HCT116 (cell line): ENCODE measurements at places on chromosomes 12 and 14.

- DNase-seq: no peak
These were observed 498 bp downstream of the RACGAP1 start for GRCh38 chr12:50024805-50025186.

DNA sequence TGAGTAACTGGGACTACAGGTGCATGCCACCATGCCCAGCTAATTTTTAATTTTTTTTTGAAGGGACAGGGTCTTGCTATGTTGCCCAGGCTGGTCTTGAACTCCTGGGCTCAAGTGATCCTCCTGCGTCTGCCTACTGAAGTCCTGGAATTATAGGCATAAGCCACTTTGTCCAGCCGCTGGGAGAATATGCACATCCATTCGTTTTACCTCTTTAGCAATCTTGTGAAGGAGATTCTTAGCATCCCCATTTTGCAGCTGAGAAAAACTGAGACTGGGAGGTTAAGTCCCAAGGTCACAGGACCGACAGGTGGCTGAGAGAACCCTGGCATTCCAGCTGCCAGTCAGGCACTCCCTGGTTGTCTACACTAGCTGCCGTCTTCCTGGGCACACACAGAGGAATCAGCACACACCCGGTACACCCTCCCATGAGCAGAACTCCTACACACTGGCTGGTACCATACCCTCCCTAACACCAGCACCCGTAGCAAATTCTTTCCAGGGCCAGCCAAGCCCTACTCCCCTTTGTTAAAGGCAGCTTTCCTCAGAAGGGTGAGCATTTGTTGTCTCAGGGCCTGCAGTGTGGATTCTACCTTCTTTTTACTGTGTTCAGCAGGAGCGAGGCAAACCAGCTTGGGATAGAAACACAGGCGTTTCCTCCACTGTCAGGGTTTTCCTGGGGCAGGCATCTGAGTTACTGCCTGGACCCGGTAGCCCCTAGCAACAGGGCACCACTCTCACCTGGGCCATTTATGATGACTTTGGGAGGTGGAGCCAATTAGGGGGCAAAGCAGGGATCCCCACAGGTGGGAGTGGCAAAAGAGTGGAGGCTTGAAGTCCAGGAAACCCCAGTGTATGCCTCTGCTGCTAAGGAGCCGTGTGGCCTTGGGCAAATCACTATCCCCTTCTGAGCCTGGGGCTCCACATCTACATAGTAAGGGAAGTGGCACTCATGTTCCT, 70.2 kb downstream of the IRF2BPL start:
- no peak for DNase-seq

DNA sequence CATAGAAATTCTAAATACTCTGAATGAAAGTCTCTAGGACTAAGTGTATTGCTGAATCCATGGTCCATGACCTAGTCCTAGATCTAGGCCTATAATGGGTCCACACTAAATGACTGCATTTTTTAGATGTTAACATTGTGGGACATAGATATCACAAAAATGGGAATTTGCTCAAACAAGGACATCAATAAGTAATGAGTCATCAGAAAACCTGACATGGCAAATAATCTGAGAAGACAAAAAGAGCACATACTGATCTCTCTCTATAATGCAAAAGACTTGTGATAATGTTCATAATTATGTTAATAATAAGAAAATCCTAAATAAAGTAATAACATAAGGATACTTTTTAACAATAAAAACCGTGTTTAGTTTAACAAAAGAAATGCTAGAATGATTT, 1168.4 kb downstream of the FSCB start:
- no peak for DNase-seq

DNA sequence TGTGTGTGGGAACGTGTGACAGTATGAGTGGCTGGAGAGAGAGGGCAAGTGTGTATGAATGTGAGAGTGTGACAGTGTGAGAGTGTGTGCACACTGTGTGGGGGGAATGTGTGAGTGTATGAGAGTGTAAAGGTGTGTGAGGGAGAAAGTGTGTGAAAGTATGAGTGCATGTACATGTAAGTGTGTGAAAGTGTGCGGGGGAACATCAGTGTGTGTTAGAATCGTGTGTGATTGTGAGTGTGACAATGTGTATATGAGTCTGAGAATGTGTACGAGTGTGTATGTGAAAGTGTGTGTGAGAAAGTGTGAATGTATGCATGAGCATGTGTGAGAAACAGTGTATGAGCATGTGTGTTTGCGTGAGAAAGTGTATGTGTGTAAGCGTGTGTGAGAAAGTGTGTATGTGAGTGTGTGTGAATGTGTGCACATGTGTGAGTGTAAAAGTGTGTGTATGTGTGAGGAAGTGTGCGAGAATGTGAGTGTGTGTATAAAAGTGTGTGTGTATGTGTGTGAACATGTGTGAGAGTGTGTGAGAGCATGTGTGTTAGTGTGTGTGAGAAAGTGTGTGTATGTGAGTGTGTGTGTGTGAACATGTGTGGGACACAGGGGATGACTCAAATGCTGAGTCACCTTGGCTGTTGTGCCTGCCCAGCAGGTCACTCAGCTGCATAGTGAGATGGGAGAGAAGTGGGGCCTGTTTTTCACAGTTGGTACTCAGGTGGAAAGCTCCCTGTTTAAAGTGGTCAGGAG, 220.5 kb upstream of the TBX3 start:
- peak; percentile 8 for DNase-seq

DNA sequence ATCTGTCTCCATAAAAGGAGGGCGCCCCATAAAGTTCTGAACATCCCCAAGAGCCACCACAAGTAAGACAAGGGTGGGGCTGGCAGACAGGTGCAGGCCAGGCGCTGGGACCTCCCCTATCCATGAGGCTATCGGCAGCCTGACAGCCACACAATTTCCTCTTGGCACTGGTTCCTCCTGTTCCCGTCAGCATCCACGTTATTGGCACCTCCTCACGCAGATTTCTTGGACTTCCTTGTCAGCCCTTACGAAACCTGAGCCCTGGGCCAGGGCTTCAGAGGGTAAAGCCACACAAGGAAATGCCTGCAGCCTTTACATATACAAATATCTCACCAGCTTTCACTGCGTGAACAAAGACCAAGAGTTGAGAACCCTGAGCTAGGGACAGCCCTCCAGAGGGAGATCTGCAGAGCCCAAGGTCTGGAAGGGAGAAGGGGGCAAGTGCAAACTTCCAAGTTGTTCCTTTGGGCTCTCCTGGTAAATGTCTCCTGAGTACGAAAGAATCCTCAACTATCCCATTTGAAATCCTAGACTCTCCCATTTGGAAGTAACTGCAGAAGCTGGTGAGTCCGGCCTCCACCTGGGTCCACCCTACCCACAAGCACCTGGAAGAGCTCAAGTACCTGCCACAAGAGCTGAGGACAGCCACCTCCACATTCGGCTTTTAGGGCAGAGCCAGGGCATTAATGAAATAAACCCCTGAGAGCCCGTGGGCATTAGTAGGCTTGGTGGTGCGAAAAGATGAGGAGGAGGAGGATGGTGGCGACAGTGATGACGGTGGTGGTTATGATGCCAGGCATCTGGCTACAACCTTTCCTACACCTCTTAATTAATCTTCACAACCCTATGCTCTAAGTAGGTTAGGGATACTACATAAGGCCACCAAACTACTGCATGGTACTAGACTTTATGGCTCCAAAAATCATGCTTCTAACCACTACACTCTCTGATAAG, 5.5 kb upstream of the TC2N start:
- DNase-seq: no peak

DNA sequence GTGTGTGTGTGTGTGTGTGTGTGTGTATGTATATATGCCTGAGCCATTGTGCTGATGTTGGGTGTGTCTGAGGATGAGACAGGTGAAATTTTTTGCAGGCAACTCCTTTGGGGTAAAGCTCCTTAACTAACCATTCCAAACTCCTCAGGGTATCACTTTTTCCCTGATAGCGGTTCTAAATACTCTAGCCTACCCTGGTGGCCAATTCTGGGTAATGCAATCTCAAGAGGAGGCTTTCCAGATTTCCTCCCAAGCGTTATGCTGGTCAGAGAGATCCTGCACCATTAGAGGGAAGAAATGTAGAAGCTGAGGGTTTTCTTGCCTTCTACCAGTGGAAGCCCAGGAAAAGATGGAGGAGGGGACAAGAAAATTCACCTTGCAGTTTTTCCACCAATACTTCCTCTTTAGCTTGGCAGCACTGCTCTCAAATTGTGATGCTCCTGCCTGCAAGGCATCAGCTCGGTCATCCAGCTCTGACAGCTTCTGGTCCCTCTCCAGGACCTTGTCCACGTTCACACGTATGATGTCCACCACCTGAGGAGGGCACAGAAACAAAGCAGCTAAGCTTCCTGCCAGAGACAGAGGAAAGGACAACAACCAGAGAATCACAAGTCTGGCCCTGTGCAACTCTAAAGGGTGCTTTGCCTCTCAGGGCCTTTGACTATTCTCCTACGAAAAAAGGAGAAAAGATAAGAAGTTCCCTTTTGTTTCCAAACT, 4.9 kb downstream of the VAMP1 start:
- peak; percentile 54 for DNase-seq

DNA sequence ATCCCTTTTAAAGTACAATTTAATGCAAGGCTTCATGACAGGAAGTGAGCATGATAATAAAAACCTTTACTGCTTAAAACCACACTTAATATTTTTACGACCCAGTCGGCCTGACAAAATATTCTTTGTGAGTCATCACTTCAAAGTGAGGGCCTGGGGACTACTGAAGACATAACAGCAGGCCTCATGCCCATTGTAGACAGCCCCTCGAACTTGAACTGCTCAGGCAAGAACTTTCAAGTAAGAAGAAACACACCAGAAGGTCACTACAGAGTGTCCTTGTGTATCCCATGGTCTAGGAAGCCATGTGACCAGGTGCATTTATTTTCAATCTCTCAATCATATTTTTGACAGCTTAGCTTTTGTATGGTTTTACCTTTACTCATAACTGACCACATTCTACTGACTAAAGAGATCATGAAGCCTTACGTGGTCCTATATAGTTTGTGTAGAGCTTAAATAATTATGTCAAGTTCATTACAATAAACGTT, 61.4 kb upstream of the MANSC4 start:
- DNase-seq: peak; percentile 44

DNA sequence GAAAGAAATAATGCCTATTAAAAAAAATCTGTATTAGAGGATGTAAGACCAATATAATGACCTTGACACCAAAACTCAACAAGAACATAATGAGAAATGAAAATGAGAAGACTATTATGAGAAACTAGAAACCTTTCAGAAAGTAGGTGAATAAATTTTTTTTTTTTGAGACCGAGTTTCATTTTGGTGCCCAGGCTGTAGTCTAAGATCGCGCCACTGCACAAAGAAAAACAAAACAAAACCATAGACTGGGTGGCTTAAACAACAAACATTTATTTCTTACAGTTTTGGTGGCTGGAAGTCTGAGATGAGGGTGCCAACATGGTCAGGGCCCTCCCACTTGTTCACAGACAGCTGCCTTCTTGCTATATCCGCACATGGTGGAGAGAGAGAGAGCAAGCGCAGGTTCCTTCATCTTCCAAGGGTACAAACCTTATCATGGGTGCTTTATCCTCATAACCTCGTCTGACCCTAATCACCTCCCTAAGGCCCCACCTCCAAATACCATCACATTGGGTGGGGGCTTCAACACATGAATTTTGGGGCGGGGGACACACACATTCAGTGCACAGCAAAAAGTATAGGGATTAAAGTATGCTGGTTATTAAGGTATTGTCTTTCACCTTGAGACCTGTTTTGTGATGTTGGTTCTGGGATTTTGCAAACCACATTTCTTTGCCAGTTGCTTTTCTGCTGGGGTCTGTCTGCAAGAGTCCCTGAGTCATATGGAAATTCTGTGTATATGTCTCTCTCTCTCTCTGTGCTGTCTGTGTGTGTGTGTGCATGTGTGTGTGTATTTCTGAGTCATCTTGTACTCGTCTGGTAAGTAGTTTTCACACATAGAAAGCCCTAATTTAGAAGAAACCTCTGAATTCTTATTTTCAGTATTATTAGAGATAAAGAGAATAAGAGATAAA, 26.2 kb downstream of the ZCRB1 start:
- DNase-seq: no peak

DNA sequence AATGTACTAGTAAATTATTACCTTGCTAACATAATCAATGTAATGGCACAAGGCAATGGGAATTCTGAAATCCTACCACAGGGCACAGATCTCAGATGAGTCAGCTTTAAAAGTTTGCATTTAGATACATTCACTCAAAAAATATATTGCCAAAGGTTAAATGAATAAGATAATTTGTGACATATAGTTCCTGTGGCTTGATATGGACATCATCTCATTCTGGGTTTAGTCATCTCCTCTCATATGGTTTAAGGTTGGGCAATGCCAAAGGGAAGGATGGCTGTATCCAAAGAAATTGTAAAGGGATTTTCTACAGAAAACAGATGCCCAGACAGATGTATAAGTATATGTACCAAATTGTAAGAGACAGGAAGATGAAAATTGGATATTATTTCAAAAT, 1065.0 kb downstream of the LRFN5 start:
- DNase-seq: no peak

- DNase-seq: peak; percentile 43
These were observed 102.7 kb downstream of the GPR135 start for GRCh38 chr14:59362513-59362912.

DNA sequence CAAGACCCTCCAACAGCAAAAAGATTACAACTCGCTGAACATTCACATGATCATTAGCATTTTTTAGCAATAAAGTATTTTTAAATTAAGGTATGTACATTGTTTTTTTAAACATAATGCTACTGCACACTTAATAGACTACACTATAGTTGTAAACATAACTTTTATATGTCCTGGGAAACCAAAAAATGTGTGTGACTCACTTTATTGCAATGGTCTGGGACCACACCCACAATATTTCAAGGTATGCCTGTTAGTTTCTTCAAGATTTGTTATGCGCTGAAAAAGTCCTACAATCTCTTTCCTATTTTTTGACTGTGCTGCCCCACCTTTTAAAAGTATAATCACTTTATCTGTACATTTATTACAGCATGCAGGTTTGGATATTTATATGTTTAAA, 30.4 kb upstream of the PCNX4 start:
- DNase-seq: no peak

DNA sequence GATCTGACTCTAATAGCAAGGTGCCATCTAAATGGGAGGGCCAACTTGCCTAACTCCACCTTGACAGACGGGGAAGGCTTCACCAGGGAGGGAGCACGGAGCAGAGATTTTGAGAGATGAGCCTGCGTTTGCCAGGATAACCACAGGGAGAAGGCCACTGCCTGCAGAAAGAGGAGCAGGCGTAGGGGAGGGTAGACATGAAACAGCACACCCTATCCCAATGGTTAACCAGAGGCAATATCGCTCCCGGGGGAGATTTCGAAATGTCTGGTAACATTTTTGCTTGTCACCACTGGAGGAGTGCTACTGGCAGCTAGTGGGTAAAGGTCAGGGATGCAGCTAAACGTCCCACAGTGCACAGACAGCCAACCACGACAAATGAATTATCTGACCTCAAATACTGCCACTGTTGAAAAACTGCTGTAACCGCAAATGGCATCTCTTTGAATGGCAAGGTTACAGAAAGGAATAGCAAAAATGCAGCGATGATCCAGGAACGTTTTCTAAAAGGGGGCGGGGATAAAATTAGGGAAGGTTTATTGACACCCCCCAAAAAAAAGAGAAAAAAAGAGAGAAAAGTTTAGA, 126.0 kb upstream of the ATF7IP start:
- no peak for DNase-seq

GRCh38 chr12:111427417-111428074, 21.8 kb downstream of the SH2B3 start:
- DNase-seq: no peak

GRCh38 chr12:108701779-108702441, 29.4 kb downstream of the CORO1C start:
- DNase-seq: no peak
